ENCODE measurements at places on chromosomes 2 and 18.

DNA sequence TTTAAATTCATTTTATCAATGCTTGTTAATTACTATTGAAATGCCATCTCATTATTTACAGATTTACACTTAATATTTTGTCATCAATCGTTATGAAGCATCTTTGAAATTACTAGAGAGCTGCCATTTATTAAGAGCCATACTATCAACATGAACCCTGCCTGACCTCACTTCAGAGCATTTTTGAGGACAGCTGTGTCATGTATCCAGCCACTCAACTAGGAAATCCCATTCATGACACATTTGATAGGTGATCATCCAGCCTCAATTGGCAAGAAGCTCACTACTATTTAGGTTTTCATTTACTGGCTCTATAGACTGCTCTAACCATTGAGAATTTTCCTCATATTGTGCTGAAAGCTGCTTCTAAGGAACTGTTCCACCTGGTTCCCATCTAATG, 40.6 kb upstream of the TLK1 start:
- no peak for DNase-seq

DNA sequence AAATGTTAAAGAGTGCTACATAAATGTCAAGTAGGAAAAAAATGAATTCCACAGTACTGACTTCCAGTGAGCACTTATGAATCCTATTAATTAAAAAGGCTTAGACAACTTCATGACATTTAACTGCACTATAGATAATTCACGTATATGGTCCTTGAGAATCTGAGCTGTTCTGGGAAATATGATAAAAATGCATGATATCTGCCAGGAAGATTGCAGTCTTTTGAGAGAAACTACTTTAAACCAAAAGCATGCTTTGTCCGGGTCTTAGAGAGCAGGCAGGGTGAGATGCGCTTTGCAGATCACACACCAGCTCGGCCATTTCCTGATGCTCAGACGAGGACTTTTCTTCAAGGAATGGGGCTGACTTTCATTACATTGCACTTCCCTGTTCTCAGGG, 42.6 kb downstream of the CMPK2 start:
- DNase-seq = no peak

GRCh38 chr18:79528846-79529245, 133.1 kb downstream of the NFATC1 start:
- peak; percentile 50 for DNase-seq

GRCh38 chr2:13414897-13415296, 698.2 kb downstream of the TRIB2 start:
- peak; percentile 61 for DNase-seq

DNA sequence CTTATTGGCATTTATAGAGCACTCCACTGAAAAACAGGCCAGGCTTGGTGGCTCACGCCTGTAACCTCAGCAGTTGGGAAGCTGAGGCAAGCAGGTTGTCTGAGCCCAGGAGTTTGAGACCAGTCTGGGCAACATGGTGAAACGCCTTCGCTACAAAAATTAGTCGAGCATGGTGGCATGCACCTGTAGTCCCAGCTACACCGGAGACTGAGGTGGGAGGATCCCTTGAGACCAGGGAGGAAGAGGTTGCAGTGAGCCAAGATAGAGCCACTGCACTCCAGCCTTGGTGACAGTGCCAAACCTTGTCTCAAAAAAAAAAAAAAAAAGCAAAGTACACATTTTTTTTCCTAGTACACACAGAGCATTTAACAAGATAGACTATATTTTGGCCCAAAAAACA, 96.1 kb downstream of the TGIF1 start:
- DNase-seq = no peak

- peak; percentile 37 for DNase-seq
Observed at GRCh38 chr2:170823088-170823897, 6.6 kb downstream of the GAD1 start.

- DNase-seq = no peak
Observed at GRCh38 chr2:88125344-88125923, 2.4 kb downstream of the FABP1 start.

DNA sequence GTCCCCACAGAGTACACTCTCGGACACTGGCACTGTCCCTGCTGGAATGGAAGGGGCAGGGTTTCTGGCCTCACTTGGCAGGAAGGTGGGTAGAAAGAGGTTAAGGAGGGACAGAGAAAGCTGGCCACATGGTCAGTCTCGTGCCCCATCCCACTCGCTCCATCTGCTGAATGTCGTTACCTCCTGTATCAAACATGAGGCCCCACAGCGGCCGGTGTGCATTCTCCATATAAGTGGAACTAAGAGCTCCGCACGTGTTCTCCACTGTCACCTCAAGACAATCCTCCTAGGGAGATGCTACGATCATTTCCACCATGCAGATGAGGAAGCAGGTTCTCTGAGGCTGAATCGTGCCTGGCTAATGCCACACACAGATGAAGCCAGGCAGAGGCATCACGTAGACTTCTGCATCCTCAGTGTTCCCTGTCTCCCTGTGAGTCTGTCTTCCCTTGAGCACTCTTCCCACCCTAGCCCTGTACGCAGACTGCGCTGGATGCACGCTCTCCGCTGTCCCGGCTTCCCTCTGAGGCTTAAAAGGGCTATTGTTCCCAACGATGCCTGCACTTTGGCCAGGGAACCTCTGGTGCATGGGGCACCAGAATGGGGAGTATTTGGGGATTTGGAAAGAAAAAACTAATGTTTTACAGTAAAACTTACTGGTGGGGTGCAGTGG, 35.1 kb downstream of the MAL start:
- no peak for DNase-seq

DNA sequence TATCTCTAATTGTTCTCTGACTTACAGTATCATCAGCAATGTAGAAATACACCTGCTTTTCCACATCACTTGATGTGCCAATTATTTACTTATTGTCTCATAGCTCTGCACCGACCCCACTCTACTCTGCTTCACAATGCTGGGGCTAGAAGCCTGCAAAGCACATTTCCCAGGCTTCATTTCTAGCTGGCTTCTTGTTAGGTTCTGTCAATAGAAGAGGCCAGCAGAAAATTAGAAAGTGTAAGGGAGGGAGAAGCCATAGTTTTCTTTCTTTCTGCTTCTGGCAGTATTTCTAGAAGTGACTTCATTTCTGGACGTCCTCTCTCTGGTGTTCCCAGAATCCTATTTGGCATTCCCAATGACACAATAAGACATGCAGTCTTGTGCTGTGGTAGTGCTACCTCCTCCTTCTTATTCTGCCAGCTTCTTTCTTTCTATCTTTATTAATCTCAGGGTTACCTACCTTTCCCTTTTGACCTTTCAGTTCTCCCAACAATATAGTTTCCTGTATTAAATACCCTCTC, 12.5 kb upstream of the TANC1 start:
- DNase-seq = no peak

GRCh38 chr2:42974721-42975717, 182.6 kb upstream of the HAAO start:
- peak; percentile 5 for DNase-seq

DNA sequence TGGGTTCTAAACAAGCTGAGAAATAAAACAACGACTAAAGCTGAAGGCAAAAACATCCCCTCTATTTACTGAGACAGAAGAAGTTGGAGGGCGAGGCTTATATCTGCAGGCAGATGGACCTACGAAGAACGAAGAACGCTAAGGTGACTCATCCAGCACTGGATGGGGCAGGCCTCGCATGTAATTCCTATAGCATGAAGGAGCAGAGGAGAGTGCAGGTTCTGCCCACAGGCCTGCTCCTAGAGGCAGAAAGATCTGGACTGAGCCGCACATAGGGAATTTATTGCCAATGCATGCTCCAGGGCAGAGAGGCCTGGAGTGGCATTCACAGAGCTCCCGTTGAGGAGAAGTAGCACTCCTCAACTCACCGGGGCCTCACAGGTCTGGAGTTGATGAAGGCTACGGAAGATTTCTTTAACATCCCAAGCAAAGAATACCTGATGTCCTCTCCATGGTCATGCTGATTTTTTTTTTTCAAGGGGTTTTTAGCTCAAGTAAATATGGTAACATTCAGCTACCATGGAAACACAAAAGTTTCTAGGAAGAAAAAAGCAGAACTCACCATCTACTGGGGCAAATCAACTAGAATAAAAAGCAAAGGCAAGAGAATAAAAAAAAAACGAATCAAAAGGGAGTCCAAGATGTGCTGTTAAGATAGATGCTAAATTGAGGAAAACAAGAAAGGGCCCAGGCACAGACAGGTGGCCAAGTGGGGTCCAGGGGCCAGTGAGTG, 10.4 kb upstream of the METTL21A start:
- no peak for DNase-seq

GRCh38 chr2:206515580-206515979, 72.2 kb downstream of the ADAM23 start:
- DNase-seq = no peak

- DNase-seq = peak; percentile 27
Observed at GRCh38 chr2:136112317-136113208, 5.4 kb downstream of the CXCR4 start.

DNA sequence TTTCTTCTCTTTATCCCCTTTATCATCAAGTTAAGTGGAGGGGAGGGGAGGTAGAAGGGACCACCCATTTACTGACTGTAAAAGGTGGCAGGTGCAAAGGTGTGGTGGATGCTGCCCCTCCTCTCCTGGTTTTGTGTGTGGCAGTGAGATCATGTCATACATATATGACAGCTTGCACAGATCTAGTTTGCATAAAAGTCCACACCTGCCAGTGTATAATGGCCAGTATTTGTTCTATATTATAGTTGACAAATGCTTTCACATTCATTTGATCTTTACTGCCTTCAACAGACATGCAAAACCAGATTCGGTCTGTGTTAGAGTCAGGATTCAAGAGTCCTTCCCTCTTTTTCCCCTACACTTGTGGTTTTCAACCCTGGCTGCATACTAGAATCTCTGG, 55.1 kb downstream of the TGFA start:
- peak; percentile 98 for DNase-seq

DNA sequence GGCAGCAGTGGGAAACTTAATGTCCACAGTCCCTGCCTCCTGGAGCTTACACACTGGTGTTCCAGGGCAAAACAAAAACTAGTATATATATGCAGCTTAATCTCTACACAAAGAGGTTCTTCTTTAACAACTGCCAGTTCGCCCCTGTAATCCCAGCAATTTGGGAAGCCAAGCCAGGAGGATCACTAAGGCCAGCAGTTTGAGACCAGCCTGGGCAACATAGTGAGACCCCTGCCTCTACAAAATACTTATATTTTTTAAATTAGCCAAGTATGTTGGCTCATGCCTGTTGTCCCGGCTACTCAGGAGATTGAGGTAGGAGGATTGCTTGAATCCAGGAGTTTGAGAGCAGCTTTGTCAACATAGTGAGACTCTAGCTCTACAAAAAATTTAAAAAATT, 17.2 kb upstream of the NEDD4L start:
- no peak for DNase-seq
